ENCODE measurements at places on chromosomes 6 and 20.

GRCh38 chr6:139833592-139833991, 459.1 kb upstream of the CITED2 start:
- no peak for DNase-seq

GRCh38 chr6:76684875-76685274, 612.4 kb upstream of the IMPG1 start:
- no peak for DNase-seq

DNA sequence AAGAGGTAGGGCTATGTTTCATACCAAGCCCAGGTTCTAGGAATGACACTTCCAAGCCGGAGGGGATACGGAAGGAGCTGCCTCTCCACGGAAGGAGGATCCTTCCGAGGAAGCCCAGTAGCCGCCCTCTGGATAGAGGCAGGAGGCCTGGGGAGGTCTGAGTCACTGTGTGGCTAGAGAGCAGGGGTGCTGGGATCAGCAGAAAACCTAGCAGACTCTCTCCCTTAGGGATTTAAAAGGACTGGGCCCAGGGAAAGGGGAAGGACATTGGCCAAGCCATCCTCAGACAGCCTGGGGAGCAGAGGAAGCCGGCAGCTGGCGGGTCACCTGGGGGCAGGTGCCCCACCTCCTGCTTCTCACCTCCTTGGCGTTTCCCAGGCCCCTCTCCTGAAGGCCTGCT, 36.6 kb upstream of the NFATC2 start:
- peak; percentile 58 for DNase-seq

DNA sequence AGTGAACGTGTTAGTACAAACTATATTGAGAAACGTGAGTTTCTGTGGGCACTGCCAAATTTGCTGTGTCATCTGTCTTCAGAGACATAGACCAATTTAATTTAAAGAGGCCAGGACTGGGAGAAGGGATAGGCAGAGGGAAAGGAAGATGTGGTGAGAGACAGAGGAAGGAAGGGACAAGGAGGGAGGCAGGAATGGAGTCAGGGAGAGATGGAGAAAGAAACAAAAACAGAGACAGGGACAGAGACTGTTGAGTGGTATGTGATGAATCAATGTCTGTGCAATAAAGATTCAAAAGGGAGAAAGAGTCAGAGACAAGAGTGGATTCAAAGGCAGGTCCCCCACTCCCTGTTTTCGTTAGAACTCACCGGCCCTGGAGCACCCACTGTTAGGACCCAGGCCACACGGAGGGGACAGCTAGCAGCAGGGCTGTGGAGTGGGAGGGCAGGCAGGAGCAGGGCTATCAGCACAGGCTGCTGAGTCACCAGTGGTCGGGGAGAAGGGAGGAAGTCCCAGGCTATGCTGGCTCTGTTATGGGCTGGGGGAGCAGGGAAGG, 51.6 kb upstream of the CHD6 start:
- DNase-seq: no peak

DNA sequence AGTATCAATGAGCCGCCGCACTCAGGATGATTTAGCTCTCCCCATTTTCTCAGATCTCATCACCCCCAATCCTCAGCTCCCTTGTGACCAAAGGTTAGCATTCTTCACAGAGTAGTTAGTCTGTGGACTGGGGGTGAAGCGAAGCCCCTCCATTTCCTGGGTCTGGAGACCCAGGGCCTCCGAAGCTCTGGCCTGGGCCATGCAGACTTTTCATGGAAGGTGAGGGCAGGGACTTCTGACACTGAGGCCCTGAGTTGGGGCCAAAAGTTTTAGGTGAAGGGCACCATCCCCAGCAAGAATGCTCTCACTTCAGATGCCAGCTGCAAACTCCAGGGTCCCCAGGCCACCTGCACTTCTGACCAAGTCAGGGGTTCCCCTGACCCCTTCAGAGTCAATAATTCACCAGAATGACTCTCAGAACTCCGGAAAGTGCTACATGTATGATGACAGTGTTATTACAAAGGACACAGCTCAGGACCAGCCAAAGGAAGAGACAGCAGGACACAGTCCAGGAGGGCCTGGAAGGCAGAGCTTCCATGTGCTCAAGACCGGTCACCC, 65.7 kb upstream of the DUSP22 start:
- DNase-seq: no peak

DNA sequence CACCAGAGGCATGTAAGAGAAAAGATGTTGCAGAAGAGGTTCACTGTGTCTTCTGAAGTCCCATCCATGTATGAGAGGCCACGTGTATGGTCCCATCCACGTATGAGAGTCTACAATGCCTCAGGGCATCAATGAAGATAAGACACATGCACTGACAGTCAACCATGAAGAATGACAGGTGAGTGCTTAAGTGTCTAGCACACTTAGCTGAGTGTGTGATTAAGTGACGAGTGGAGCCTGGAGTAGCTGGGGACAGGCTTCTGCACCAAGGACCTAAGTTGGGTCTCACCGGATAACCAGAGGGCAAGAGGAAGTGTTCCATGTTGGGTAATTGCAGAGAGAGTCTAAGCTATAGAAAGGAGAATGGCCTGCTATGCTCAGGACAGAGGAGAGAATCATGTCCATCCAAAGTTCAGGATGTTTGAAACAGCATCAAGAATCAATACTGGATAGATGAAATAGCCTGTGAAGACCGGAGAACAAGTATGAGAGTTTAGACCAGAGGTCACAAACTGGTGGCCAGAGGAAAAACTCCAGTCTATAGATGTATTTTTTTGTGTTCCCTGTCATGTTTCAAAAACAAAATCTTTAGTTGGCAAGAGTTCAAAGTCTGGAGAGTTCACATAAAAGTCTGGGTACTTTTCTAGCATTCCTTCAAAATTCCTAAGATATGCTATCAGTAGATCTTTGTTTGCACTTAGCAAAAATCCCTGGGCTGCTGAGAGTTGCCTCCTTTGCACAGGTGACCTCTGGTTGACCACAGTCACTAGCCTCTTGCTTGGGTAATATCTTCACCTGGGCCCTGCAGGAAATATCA, 165.8 kb downstream of the KIF16B start:
- DNase-seq: no peak

GRCh38 chr6:7899101-7899888, 11.3 kb downstream of the TXNDC5 start:
- no peak for DNase-seq
